LNCaP clone FGC (cell line): ENCODE measurements at places on chromosomes 3 and 15.

GRCh38 chr15:50137330-50137761 lies 18.3 kb upstream of the ATP8B4 start:
- no peak for DNase-seq

DNA sequence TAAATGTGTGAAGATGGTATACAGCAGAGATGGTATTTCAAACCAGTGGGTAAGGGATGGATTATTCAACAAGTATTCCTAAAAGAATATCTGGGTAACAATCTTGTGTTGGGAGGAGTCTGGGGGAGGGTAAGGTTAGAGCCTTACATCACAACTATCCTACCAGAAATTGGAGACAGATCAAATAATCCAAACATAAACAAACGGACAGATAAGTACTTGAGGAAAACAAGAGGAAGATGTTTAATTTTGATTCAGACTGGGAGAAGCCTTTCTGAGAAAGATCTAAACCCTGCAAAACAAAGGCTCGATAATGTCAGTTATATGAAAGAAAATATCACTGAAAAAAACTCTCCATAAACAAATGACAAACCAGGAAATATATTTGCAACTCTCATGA lies 77.9 kb downstream of the SLC9A9 start:
- DNase-seq, result no peak

DNA sequence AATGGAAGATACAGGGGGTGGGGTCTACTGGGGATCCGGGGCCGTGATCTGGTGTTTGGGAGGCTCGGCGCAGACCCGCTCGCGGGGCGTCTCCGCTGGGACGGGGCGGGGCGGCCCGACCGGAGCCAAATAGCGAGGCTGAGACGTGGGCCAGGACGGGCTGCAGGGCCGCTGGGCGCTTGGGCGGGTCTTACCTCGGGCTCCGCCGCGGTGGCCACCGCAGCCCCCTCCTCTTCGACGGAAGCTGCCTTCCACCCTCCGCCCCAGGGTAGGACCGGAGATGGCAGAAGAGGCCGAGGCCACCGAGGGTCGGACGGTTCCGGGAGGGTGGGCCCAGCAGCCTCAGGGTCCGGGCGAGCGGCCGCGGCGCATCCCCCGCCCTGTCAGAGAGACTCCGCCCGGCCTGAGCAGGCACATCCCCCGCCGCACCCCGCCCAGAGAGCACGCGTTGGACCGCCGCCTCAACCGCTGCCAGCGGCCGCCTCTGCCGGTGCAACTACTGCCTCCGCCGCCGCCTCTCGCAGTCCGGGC lies 399 bp downstream of the MYO9A start:
- DNase-seq, result no peak

GRCh38 chr15:45200799-45201556 lies 13.2 kb upstream of the SHF start:
- peak; percentile 77 for DNase-seq

DNA sequence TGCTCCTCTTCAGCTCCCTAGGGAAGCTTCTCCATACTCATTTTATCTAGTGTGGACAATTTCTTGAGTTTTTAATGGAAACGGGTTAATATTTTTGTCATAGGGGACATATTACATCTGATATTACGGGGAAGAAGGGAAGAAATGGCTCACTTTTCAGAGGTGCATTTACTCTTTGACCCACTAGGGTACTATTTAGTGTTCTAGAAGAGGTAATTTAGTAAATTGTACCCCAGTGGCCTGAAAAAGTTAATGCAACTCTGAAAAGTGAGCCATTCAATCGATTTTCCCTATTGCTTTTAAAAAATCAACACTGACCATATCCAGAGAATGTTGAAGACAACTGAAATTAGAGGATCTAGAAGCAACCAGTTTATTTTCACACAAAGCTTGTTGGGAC lies 71.2 kb downstream of the MAP2K5 start:
- no peak for DNase-seq

DNA sequence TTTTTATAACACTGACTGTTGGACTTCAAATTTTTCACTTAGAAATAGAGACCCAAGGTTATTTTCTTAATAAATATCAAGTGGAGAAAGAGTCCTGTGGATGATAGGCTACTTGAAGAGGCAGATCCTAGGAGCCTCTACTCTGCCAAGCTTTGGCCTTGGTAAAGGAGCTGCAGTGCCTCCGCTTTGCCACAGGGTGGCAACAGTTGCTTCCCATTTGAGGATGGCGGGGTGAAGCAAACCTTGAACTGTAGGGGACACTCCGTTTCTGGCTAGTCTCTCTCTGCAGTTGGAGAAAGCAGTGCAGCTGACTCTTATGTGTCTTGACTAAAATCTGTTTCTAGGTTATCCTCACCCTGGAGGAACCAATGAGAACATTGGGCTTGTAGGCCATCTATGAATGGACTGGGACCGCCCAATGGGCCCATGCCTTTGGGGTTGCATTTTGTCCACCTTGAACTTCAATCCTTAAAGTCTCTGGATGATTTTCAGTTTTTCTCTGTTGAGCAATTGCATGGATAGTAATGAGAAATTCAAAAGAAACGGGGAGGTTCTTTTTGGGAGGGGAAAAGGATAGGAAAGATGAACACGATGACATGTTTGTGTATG lies 9.8 kb downstream of the SCG5 start:
- DNase-seq, result no peak

DNA sequence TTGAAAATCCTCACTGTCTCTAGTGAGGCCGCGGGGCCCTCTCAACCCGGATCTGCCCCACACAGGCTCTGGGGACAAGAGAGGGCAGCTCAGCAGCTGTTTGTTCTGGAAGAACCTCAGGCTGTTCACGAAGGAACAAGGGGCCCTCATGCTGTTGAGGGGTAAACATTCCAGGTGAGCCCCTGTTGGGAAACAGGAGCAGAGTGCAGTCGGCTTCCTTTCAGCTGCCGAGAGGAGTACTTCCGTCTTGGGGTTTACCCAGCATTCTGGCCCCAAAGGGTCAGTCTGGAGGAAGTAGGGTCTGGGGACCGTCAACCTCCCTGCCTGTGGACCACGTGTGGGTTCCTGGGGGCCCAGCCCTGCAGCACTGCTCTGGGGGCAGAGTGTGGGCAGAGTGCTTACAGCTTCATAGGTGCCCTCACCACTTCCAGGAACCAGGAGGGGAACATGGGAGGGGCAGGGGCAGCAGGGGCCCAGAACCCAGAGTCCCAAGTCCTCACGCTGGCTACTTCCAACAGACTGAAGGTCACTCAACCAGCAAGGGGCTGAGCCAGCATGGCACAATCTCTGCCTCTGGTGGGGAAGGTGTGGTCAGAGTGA lies 49.2 kb upstream of the CTSH start:
- no peak for DNase-seq

- DNase-seq, result no peak
These were observed 29.7 kb downstream of the VGLL3 start for GRCh38 chr3:86961297-86961696.

DNA sequence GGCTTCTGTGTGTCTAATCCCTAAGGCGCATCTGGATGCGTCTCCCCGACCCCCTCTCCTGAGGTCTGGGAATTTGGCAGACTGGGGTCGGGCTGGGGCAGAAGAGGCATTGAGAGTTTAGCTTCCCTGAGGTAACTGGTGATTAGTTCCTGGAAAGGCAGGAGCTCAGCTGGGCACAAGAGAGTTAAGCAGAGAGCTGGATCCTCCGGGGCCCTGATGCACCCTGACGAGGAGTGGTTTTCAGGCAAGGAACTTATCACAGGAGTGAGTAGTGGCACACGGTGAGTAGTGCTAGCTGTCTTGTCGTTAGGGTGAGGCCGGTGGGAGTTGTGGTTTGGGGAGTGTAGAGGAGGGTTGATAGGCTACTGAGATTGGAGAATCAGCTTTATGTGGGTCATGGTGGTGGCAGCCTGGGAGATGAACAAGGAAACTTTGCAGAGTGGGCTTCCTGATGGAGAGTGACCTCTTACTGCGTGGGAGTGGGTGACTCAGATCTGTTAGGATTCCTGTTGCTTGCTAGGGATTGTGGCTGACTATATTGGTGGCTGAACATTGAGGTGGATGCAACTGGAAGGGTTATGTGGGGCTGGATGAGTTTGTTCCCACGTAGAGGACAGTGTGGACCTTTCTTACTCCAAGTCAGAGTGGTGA lies 897 bp downstream of the RAD54L2 start:
- no peak for DNase-seq

DNA sequence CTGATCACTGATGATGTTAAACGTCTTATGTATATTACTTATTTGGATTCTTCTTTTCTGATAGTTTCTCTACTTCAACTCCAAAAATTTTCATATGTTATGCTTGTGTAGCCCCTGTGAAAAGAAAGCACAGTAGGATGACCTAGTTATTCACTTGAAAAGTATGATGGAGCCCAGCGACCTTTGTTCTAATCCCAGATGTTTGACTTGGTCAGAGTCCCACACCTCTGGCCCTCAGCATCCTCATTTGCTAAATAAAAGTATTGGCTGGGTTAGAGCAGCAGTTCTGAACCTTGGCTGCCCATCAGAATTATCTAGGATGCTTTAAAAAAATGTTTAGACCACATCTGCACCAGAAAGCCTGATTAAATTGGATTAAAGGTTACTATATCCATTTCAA lies 173.7 kb downstream of the ATG7 start:
- no peak for DNase-seq

GRCh38 chr15:55742927-55743728 lies at the start of gene PRTG:
PRTG (minus strand) TSS chr15:55743152; CDS start chr15:55742931, 221 bp downstream.
- peak; percentile 23 for DNase-seq

DNA sequence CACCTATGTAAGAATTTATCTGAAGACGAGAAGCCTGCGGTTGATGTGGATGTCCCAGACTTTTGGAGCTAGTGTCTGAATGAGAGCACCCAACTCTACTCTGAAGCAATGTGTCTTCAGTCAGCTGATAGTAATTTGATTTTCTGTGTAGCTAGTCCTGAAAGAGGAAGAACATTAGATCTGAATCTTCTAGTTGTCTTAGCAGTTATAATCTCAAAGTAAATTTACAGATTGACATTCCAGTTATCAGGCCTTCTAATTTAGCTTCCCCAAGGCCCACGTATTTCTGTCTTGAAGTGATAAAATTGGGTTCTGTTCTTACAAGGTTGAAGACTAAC lies 1.5 kb downstream of the TCAIM start:
- DNase-seq, result no peak

GRCh38 chr15:65910341-65910740 lies 41.0 kb downstream of the RAB11A start:
- DNase-seq, result no peak

GRCh38 chr3:100769693-100770092 lies 60.4 kb downstream of the TFG start:
- no peak for DNase-seq

DNA sequence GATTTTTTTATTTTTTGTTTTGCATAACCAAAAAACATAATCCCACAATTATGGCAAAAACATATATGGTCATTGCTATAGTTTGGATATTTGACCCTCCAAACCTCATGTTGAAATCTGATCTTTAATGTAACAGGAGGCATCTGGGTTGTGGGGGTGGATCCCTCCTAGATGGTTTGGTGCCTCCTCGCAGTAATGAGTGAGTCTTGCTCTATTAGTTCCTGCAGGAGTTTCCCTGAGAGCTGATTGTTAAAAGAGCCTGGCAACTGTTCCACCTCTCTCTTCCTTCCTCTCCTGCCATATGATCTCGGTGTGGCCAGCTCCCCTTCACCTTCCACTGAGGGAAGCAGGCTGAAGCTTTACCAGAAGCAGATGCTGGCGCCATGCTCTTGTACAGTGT lies 33.2 kb upstream of the TRIM59 start:
- DNase-seq, result no peak

- no peak for DNase-seq
These were observed 6.7 kb upstream of the SRP14 start for GRCh38 chr15:40045572-40046217.

DNA sequence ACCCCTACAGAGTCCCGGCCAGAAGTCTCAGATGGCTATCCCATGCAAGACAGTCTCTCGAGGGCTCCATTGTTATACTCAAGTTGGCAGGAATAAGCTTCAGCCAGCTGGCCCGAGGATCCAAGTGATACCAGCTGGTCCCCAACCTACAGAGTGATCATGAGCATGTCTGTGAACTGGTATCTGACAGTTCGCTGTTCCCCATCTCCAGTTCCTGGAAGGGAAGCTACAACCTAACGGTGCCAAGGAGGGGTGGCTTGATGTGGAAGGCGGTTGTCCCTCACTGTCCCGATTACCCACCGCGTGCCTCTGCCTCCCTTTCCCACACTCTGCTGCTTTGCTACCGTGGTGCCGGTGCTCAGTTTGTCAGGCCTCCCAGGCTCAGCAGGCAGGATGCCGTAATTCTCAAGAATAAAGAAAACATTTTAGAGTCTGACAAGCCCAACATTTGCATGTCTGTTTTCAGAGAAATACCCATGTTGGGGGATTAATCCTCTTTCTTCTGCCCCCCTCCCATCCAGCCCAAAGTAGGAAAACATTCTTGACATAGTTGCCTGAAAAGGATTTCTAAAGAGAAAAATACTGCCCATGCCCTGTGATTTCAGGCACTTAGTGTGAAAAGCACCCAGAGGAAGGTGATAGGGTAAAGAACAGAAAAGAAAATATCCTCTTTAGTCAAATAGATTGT lies 49.4 kb upstream of the HES1 start:
- DNase-seq, result no peak

GRCh38 chr15:95302809-95303208 lies 1027.7 kb upstream of the NR2F2 start:
- no peak for DNase-seq

DNA sequence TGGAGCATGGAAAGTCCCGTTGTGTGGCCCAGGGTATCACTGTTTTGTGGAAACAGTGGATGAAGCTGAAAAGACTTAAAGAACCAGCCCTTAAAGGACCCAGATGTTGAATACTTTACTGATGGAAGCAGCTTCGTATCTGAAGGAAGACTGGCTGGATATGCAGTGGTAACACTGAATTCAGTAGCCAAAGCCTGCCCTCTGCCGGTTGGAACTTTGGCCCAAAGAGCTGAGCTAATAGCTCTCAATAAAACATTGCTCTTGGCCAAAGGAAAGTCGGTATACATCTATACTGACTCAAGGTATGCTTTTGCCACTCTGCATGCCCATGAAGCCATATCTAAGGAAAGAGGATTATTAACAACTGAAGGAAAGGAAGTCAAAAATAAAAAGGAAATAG lies 885.4 kb downstream of the PDCD6IP start:
- peak; percentile 45 for DNase-seq

- DNase-seq, result no peak
These were observed 6.9 kb downstream of the NCEH1 start for GRCh38 chr3:172704001-172704400.

- no peak for DNase-seq
These were observed 48.3 kb downstream of the GREM1 start for GRCh38 chr15:32766101-32766500.

DNA sequence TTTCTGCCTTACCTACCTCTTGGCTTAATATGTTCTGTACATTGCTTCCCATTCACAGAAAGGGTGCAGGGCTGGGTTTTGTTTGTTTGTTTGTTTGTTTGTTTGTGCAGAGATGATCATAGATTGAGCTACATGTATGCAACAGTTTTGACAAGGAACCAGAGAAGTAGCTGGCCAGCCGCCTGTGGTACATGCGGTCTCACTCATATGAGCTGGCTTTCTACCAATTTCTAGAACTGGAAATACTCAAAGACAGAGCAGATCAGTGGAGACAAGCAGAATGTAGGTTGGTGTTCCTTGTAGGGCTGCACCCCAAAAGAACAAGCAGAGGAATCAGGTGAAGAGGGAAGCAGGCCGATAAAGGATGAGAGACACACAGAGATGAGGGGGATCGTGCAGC lies 502.7 kb downstream of the SOX2 start:
- peak; percentile 54 for DNase-seq

- DNase-seq, result peak; percentile 40
These were observed 382.4 kb upstream of the GBE1 start for GRCh38 chr3:82143661-82144412.
